ENCODE measurements at places on chromosomes 6 and 20.

DNA sequence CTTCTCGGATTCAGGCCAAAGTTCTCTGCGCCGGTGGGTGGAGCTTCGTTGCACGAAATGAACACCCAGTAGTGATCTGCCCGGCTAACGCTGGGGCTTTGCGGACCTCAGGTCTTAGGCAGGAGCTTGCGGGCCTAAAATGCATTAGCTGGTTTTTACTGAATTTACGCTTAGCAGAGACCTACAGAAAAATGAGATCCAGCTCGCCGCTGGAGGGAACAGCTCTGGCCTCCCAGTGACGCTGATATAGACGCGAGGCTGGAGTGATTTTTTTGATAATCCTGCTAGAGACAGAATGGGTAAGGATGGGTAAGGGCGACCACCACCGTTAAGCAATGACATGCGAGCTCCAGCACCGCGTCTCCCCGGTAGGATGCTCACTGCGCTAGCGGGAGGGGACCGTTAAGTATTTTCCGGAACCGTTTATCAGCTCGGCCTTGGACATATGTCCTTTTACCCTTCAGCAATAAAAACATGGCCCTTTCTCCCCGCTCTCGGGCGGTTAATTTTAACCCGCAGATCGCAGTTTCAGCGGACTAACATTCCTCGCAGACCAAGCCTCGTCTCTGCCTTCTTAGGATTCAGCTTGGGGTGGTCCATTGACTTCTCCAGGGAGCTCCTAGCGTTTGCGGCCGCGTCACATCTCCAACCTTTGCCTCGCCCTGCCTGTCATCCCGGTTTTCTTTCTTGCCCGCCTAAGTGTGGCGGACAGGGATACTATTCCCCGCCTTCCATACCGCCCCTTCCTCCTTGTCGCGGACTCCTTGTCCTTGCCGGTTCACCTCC is 109.3 kb downstream of the GPX5 start:
- no peak for DNase-seq

DNA sequence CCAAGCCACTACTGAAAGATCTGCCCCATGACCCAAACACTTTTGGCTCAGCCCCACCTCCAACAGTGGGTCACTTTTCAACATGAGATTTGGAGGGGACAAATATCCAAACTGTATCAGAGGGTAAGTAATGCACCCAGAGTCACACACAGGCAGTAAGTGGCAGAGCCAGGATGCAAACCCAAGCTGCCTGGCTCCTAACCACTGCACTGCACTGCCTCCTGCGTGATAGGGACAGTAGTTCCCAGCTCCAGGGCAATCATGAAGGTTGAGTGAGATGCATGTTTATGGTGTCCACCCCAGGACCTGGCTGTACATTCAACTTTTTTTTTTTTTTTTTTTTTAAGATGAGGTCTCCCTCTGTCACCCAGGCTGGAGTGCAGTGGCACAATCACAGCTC is 88.2 kb downstream of the TOX2 start:
- DNase-seq, result no peak

- DNase-seq, result no peak
Measured at GRCh38 chr6:89409461-89410035, 2.5 kb downstream of the RRAGD start.

DNA sequence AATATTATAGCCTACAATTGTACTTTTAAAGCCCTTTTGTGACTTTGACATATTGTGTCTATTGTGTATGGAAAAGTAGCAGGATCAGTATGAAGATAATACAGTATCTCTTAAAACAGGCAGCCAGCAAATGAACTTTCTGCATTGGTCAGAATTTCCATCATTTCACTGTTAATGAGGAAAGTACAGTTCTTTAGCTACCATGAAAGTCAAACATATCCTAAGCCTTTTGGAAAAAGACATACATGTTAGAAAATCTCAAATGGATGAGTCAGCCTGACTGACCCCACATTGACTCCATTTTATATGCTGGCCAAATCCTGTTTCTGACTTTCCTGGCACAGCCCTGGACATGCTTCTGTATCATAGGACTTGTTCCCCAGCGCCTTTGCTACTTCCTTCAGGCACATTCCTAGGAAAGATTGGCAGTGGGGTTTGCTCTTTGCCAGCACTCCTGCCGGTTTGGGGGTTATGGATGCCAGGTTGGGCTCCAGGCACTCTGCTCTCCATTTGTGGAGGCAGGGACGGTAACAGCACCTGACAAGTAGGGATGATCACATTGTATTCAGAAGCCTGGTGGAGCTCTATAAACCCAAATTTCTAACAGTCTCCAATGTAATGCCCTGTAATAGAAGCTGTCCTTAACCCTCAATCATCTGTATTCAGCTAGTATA is 43.7 kb downstream of the TOP1 start:
- DNase-seq, result no peak

- DNase-seq, result peak; percentile 34
Measured at GRCh38 chr6:43172104-43173007, 1.3 kb downstream of the SRF start.

DNA sequence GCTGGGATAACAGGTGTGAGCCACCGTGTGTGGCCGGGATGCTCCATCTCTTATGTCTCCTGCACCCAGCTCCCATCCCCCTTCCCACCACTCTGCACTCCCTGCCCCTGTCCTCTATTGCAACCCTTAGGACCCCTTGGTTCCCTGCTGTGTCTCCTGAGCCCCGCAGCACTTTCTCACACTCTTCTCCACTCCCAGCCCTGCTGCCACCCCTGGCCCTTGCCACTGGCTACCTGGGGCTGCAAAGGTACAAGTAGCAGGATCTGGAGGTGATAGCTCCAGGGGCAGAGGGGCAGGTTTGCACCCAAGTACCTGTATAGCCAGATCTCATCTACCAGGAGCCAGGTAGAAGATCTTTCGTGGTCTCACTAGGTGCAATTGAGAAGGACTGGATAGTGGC is 6.6 kb upstream of the CPXM1 start:
- DNase-seq, result no peak

Data from CD4-positive, alpha-beta T cell treated with Interleukin-4 for 4 hours (primary cell).